SK-N-DZ (cell line): ENCODE measurements at places on chromosomes 5 and 9.

DNA sequence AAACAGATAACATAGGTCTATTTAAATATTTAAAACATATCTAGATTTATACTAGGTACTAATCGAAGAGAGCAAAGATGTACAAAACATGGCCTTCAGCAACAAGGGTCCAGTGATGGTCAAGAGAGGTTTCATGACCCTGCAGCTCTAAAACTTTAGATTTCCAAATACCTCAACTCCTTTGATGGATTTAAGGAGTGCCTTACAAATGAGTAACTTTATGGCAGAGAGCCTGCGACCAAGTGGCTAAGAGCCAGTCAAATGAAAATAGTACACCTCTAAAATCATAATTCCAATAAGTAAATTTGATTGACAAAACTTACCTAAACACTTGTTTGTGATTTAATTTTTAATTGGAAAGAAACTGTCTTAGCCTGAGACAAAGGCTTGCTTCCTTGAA, 4.7 kb upstream of the SH3RF2 start:
- DNase-seq = no peak

DNA sequence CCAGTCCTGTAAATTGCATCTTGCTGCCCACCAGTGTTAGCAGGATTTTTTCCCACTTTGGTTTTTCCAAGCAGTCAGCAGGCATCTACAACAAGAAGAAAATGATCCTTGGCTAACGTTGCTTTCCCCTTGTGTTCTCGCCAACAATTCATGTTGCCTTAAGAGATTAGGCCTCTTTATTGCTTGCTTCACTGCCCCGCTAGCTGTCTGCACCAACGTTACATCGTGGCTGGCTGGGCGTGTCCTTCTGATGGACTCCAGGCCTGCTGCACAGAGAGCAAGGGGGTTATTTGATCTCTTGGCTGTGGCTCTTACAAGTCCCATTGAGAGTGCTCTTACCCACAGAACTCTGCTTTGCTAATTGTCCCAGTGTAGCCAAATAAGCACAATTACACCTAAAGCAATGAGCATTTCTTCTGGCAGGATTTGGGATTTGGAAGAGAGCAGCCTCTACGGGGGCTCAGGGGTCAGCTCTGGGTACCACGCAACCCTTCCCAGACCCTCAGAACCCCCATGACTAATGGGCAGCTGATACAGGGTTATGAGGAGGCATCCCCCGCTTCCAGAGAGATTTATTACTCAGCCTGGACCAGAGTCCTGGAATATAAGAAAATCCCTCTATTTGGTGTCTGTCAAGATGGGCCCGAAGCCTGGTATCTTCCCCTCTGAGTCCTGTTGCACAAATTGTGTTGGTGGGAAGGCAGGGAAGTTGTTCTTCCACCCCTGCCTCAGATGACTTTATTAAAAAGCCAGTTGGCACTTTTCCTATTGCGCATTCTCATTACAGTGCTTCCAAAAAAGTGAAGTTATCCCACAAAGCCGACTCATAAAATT, 17.6 kb downstream of the DCANP1 start:
- DNase-seq = peak; percentile 85

DNA sequence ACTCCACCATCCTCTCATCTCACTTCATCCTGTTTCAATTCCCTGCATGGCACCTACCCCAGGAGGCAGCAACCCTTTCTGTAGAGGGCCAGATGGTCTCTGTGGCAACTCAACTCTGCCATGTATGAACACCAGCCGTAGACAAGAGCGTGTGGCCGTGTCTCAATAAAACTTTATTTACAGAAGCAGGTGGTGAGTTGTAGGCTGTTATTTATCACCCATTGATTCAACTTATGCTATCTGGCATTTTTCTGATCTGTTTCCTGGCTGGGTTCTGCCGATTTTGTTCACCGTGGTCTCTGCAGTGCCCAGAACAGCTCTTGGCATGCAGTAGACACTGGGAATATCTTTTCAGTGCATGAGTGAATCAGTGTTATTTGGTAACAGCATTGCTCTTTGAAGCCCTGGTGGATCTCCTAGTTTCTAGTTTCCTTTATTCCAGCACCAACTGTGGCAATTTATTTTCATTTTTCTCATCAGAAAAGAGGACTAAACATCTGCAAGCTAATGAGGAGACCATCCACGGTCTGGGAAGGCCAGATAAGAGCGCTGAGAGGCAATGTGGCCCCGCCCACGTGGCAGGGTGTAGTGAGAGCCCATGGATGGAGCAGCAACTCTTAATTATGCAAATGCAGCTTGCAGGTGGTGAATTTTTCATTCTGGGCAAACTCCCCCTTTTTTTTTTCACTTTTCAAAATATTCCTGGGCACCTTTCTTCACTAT, 77.9 kb downstream of the CTSL start:
- no peak for DNase-seq

DNA sequence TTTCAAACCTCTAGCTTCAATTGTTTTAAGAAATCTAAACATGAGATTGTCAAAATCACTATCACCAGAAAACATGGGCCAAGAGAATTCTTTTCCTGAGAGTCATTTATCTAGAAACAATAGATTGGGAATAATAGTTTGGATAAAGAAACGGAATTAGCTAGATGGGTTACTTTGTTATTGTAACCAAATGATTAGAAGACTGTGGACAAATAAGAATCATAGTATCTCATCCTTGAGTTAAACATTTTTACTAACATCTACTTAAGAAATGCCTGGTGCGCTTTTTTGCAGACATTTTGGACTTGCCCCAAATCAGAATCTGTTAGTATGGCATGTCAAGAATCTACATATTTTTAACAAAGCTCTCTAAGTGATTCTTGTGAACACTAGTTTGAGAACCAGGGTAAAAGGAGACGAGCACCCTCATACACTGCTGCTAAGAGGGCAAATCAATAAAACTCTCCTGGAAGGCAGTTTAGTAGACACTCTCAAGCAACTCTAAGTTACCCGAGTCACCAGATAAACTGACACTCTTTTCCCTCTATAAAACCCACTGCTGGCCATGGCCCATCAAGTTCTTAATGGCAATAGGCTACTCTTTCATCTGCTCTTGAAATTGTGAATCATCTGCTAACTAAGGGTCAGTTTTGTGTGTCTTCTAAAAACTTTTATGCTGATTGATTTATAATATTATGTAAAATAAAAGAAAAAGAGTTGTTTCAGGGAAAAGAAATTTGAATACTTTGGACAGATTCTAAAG, 39.1 kb downstream of the TPD52L3 start:
- no peak for DNase-seq

DNA sequence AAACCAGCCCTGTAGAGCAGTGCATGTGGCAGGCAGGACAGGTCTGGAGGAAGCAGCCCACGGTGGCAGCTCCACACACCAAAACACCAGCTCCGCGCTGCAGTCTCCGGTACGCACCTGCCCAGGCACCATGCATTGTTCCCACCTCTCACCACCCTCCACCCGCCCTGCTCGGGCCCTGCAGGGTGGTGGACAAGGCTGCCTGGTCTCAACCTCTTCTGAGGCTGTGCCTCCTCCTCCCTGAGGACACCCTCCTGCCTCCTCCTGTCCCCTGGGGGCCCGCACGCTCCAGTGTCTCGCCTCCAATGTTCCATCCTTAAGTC, 96.2 kb downstream of the KCNT1 start:
- DNase-seq = no peak

GRCh38 chr5:103602438-103602837, 39.8 kb upstream of the NUDT12 start:
- DNase-seq = no peak

- no peak for DNase-seq
Measured at GRCh38 chr5:65811885-65812284, 89.9 kb downstream of the NLN start.

- DNase-seq = no peak
Measured at GRCh38 chr5:130234816-130235215, 330.6 kb downstream of the CHSY3 start.

- no peak for DNase-seq
Measured at GRCh38 chr5:10700516-10700915, 60.5 kb downstream of the DAP start.

DNA sequence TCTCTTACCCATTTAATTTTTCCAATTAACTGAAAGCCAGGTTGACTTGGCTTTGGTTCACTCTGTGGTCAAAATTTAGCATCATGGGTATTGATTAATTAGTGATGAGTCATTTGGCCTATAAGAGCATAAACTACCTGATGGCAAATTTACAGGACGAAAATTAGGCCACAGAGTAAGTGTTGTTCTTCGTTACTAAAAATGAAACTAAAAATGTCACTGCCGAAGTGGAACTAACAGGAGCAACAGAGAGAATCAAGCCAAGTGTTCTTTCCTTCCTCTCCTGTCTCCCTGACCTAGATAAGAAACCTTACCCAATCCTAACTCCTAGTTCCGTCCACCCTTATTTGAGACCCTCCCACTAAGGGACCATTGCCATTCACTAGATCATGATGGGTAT, 176.9 kb downstream of the RAB3C start:
- DNase-seq = no peak

DNA sequence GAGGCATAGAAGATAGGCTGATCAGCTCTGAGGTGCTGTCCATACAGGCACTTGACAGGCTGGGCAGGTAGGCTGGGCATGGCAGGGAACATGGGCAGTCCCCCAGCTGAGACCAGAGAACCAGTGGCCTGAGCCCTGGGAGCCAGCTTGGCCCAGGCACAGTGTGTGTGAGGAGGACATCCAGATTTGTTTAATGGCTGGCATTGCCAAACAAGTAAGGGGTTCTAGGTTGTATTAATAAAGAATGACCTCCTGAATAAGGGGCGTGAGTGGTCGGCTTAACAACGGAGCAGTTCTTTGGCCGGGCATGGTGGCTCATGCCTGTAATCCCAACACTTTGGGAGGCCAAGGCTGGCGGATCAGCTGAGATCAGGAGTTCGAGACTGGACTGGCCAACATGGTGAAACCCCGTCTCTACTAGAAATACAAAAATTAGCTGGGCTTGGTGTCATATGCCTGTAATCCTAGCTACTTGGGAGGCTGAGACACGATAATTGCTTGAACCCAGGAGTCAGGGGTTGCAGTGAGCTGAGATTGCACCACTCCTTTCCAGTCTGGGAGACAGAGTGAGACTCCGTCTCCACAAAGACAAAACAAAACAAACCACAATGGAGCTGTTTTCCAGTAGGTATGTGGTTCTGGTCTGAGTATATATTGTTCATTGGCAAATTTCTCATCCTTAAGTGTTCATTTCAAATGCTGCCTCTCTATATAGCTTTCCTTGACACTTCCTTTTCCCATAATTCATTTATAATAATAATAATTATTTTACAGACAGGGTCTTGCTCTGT, 56.2 kb downstream of the ANGPTL2 start:
- DNase-seq = no peak

DNA sequence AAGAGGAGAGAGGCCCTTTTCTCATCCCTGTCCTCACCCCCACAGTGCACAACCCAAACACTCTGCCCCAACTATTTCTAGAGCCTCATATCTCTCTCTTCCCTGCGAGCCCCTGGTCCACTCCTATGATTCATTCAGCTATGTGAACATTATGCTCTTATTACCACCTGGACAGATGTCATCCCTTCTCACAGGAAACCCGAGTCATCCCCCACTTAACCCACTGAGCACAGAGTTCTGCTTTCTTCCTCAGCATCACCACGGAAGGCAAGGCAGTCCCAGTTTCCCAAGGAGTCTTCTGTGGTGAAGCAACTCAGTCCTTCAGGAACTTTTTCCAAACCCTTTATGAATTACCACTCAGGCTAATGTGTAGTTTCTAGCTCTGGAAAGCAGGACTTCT, 1.3 kb downstream of the DNAI1 start:
- no peak for DNase-seq

DNA sequence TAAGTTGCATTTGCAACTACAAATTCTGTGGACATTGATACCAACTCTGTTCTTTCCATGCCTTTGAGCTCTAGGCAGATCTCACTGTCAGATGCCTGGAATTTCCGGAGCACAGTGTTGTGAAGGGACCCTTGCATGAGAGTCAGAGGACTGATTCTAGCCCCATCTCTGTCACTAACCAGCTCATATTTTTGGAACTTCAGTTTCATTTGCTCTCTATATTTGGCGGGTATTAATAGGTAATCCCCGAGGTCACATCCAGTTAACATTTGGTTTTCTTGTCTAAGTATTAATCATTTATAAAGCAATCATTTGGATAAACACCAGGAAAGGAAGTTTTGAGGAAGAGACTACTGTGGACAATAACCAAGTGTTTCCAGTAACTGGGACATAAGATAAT, 115.7 kb downstream of the MAN2A1 start:
- DNase-seq = no peak

DNA sequence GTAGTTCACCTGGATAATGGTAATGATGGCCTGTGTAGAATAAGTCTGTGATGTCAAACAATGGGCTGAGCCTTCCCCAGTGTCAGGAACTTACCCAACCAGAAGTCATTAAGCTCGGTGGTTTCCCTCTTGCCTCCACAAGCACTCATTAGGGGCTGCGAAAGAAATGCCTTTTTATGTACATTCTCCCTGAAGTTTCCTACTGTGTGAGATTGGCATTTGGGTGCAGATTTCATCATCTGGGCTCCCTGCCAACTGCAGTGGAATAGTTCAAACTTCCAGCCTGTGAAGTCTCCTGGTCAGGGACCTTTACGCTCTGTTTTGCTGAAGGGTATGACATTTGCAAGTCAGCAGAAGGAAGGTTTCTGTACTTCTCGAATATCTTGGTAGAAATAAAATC, 41.6 kb upstream of the TMEM215 start:
- no peak for DNase-seq

DNA sequence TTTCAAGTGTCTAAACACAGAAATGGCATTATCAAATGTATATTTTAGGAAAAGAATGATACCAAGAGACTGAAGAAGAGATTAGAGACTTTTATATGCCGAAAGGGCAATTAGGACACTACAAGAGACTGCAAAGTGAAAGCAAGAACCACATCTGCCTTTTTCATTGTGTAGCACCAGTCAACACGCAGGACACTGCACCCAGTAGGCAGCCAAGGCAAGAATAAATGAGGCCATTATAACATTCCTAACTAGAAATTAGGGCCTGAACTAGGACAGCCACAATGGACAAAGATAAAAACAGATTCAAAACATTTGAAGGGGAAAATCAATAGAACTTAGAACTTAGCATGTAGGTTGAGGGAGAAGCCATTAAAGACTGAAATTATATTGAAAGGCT, 10.8 kb downstream of the CETN3 start:
- DNase-seq = no peak

- DNase-seq = no peak
Measured at GRCh38 chr5:178870411-178870810, 10.7 kb downstream of the ZNF354B start.

- DNase-seq = no peak
Measured at GRCh38 chr5:103340717-103341388, 82.3 kb downstream of the MACIR start.

GRCh38 chr9:126612813-126613641, 701 bp upstream of the LMX1B start:
- DNase-seq = no peak

GRCh38 chr5:93107805-93108520, 473.1 kb downstream of the NR2F1-AS1 start:
- no peak for DNase-seq

- DNase-seq = no peak
Measured at GRCh38 chr9:37998881-37999587, 70.0 kb downstream of the SHB start.

DNA sequence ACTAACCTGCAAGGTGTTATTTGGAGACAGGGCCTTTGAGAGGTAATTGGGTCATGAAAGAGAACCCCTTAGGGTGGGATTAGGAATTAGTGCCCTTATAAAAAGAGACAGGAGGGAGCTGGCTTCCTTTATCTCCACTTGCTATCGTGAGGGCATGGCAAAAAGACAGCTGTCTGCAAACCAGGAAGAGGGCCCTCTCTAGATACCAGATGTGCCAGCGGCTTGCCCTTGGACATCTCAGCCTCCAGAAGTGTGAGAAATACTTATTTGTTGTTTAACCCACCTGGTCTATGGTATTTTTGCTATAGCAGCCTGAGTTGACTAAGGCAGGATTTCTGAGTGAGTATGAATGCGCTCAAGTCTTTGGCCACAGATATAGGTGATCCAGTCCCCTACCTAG, 978 bp upstream of the RGS14 start:
- DNase-seq = no peak
